ENCODE measurements at places on chromosomes 7 and 10.
A peak's percentile ranks its signal among the peaks of the same experiment; 100 is the strongest.

GRCh38 chr7:121913947-121914675 lies 41.1 kb downstream of the PTPRZ1 start:
- ATAC-seq = no peak

- no peak for ATAC-seq
These were observed 185.1 kb upstream of the KLF6 start for GRCh38 chr10:3969876-3970666.

- ATAC-seq = no peak
These were observed 143.1 kb downstream of the DYNC2I1 start for GRCh38 chr7:158999496-158999895.

DNA sequence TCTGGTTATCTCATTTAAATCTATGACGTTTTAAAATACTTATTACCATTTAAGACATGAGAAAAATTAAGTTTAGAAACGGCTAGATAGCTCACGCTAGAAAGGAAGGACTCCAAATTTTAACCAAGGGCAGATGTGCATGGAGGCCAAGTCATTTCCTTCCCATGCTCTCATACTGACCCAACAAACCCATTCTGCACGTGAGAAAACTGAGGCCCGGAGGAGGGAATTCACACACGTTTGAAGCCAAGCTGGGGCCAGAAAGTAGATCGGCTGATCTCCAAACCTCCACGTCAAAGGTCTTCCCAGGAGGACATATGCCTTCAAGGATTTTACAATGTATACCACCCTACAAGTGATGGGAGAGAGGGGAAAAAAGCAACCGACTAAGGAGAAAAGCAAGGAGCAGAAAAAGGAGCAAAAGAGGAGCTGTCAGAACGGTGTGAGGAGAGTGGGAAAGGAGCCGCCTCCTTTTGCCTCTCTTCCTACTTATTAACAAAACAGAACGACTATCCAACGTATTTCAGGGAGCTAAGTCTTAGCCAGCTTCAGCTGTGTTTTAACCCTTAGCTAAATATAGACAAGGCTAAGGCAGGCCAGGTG lies 645 bp upstream of the SIRT1 start:
- ATAC-seq = no peak

GRCh38 chr7:6251653-6252052 lies 20.8 kb downstream of the CYTH3 start:
- ATAC-seq = no peak

GRCh38 chr10:28676968-28677887 lies at the start of gene BAMBI:
Gene BAMBI, plus strand, starts transcription at chr10:28677521. Its CDS starts 377 bp downstream, at chr10:28677898.
- peak; percentile 99 for ATAC-seq

GRCh38 chr7:6497637-6497905 lies 49.8 kb upstream of the DAGLB start:
- ATAC-seq = no peak

GRCh38 chr10:106795619-106796018 lies 368.9 kb downstream of the SORCS1 start:
- no peak for ATAC-seq

DNA sequence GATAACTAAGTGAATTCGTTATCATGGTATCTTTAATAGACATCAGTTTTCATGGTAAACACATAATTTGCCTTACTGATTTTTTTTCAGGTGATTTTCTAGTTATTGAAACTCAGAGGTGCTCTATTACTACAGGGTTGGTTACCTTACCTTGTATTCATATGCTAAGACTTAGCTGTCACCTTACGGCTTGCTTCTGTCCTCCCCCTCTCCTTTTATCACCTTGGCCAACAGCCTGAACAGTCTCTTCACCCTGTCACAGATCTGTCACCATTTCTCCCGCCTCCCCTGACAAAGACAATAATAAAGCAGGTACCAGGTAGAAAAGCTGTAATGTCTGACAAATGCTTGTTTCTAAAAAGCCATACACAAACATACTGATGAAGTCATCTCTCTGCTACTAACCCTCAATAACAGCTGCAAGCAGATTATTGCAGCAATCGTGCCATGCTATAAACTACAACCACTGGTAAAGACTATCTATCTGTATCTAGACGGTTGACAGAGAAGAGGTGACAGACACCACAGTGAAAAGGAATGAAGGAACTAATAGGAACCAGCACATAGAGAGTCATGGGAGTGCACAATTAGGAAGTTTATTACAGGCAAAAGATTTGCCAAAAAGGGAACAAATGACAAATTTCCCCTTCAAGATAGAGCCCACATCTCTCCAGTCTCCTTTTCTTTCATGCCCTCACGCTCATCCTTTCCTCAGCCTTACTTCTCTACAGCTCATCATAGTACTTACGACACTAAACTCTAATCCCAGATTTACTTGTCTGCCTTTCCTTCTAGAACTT lies 57.2 kb downstream of the ARHGAP12 start:
- ATAC-seq = no peak

- ATAC-seq = no peak
These were observed 143.7 kb downstream of the DNAJB6 start for GRCh38 chr7:157480371-157481050.

GRCh38 chr7:27960415-27960814 lies 220.2 kb downstream of the JAZF1 start:
- no peak for ATAC-seq

DNA sequence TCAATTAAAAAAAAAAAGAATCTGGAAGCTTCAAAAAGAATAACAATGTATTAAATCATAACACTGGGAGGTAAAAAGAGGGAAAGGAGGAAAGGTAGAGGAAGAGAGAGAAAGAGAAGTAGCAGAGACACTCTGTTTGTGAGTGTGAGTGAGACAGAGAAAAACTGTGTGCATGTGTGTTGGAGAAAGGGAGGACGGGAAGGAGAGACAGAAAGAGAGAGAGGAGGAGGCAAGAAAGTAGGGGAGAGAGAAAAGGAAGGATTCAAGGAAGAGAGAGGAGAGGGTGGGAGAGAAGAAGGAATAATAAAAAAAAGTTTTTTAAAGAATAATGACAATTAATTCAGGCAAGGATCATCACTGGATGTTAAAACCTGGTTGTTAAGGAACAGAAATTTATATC lies 77.9 kb downstream of the RNLS start:
- no peak for ATAC-seq

GRCh38 chr10:132022241-132022640 lies 40.5 kb upstream of the BNIP3 start:
- ATAC-seq = no peak

GRCh38 chr10:120456143-120456625 lies 843 bp upstream of the PLPP4 start:
- no peak for ATAC-seq

- ATAC-seq = no peak
These were observed 79.3 kb upstream of the IL6 start for GRCh38 chr7:22647451-22648257.

GRCh38 chr10:104322416-104322782 lies 15.9 kb downstream of the ITPRIP start:
- ATAC-seq = peak; percentile 47

- no peak for ATAC-seq
These were observed 29.5 kb downstream of the CTNNA3 start for GRCh38 chr10:67666416-67667034.

DNA sequence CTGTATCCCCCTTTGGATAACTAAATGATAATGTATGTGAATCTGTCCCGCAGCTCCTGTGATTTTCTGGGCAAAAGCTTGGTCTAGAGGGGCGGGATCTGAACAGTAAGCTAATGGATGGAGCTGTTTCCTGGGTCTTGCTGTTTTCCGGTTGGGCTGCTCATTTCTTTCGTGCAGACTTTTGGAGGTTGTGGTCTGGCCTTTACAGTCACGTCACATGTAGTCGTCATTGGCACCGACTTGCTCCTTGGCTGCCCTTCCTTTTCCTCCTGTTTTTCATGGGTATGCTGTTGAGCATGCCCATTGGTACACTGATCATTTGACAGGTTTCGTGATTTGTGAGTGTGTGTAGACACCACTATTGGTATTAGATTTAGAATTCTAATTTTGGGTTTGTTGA lies 2.0 kb downstream of the FBH1 start:
- ATAC-seq = no peak

GRCh38 chr10:132787495-132788179 lies 1.7 kb upstream of the NKX6-2 start:
- ATAC-seq = no peak

GRCh38 chr10:43094085-43094484 lies 17.2 kb downstream of the RET start:
- no peak for ATAC-seq

DNA sequence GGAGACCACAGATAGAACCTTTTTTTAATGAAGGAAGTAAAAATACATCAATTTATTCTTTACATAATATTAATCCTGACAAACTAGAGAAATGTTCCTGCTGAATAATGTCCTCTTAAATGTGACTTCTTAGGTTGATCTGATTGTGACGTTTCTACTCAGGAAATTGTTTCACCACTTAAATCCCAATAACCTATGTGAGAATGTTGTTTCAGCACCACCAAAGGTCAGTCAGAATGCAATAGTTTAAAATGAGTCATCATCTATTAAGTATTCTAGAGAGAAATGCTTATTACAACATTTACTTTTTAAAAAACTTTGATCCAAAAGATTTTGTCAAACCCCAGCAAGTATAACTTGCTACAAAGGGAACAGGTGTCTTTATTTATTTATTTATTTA lies 155.4 kb upstream of the CACNA2D1 start:
- no peak for ATAC-seq

DNA sequence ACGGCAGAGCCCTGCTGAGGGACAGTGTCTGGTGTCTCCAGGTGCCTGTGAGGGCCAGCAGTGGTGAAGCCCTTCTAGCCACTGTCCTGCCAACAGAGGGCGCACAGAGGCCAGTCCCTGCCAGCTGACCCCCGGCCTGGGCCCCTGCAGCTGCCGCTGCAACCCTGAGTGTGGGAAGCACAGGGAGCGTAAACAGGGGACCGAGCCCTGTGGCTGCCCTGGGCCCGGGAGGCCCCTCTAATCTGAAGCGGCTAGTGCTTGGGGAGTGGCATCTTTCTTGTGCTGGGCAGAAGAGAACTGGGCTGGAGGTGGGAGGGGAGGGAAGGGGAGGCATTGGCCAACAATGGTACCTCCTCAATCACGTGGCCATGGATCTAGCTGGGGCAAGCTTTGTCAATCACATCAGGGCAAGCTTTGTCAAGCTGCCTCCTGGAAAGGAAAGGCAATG lies 34.6 kb downstream of the TRIM8 start:
- peak; percentile 46 for ATAC-seq

- no peak for ATAC-seq
These were observed 6.2 kb downstream of the TMEM236 start for GRCh38 chr10:17758200-17758599.

DNA sequence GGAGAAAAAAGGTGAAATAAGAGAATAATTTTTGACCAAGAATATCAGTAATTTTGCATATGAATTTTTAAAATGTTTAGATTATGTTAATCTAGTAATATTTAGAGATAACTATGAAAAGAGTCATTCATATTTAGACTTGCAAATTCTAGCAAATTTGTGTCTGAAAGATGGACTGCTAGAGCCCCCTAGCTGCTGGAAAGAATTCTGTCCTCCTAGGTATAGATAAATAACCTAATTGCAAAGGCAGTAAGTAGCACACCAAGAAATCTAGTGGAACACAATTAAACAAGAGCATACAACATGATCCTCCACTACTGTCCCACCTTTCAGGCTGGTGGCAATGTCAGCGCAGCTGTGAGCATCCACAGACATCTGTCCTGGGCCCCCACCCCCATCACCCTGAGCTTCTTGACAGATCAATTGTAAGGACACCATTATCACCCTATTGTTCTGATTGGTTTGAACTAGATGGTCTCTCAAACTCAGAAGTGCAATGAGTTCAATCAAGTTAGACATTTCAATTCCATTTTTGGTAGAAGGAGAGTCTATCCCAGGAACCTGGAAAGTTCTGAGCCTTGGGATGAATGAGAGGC lies 15.0 kb upstream of the GFRA1 start:
- ATAC-seq = no peak

DNA sequence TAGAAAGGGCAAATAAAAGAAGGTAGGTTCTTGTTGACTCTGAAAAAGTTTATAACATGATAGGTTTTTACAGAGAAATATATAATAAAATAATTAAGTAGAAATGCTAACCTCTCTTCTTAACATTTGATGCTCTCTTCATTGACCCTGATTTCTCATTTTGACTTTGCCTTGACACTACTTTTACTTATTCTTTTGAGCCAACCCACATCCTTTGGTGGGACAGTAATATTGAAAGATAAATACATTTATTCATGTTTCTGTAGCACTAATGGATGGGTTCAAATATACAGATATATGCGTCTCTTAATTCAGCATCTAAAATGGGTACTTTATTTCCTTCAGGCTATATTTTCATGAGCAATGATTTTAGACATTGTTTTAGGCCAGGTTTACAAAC lies 34.4 kb downstream of the DDC start:
- ATAC-seq = no peak
